ENCODE measurements at places on chromosomes 11 and 22. TPM values are rescaled to one million over a fixed set of nuclear protein-coding genes. Genes with fewer than 3 reads are reported as not detected.

DNA sequence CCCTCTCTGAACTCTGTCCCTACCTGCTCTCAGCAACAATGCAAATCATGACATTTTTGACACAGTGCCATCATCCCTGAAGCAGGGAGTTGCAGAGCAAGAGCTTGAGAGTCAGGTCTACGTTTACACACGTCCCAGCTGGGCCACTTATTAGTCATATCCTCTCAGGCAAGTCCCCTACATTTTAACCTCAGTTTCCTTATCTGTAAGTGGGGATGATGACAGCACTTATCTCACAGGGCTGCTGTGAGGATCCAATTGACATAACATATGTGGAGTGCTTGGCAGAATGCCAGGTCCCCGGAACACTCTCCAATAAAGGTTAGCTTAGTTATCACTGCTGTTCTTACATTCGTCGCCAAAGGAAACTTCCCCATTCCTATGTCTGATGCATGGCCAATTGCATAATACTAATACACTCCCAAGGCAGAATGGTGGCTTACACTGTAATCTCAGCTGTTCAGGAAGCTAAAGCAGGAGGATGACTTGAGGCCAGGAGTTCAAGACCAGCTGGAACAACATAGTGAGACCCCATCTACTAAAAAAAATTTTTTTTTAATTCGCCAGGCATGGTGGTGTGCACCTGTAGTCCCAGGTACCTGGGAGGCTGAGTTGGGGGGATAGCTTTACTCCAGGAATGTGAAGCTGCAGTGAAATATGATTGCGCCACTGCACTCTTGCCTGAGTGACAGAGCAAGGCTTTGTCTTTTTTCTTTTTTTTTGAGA, 16.6 kb downstream of the ASCC2 start:
- DNase-seq = peak; percentile 83

The USP2 gene
- total RNA-seq = 6.5 TPM

DNA sequence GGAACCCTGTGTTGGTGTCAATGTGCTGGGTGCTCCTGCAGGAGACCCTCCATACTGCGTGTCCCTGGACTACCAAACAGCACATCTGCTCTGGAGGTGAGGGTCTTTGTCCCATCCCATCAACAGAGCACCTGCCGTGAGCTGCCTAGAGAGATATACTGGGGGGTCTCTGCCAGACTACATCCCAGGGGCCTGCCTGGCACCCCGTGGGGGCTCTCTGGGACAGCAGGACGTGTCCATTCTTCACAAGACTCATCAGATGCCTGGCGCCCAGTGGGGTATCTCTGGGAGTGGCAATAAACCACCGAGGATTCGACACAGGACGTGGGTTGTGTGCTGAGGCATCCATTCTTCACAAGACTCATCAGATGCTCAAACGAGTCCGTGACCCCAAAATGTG, 42.7 kb downstream of the SHANK2 start:
- no peak for DNase-seq

The SLC22A6 gene
- total RNA-seq = not detected

DNA sequence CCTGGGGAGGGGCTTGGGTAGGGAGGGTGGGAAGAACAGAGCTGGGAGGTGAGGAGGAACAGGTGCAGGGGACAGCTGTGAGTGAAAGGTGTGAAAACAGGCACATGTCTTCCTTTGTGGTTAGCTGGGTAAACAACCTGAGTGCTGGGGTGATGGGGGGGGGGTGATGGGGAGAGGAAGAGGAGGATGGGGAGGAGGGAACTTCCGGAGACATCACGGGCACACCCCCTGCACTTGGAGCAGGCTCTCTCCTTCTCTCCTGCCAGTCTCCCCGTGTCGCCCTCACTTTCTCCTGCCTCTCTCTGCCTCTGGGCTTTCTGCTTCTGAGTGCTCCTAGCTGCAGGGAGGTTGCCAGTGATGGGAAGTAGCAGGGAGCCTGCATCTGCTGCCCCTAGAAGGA, 8.8 kb downstream of the CXCR5 start:
- no peak for DNase-seq

GRCh38 chr11:100460426-100460825, 226.7 kb upstream of the ARHGAP42 start:
- DNase-seq = no peak

The SPI1 gene
- total RNA-seq = 27.6 TPM

- DNase-seq = no peak
Observed at GRCh38 chr11:2529636-2530035, 84.8 kb downstream of the KCNQ1 start.

- no peak for DNase-seq
Observed at GRCh38 chr22:30514252-30514651, 8.8 kb upstream of the SEC14L4 start.

- DNase-seq = no peak
Observed at GRCh38 chr11:35393098-35393497, 26.3 kb downstream of the SLC1A2 start.

GRCh38 chr11:24171869-24172268, 325.0 kb upstream of the LUZP2 start:
- DNase-seq = no peak

- DNase-seq = no peak
Observed at GRCh38 chr11:46162700-46163099, 41.4 kb upstream of the PHF21A start.

DNA sequence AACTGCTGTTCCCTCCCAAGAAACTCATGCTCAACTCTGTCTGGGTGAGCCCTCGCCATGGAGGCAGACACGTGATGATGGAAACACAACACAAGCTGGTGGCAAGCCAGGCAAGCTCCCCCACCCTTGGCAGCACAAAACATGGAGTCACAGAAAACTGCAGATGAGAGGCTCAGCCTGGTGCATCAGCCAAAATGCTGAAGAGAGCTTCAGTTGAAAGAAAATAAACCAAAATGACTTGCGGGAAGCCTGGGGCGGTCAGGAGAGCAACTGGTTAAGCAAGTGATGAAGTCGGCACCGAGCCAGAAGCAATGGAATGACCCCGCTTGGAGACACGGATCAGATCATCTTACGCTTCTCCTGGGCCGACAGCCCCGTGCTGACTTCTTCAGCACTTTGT, 68.3 kb downstream of the C11orf58 start:
- DNase-seq = peak; percentile 76

- DNase-seq = no peak
Observed at GRCh38 chr22:43747877-43748276, 64.2 kb downstream of the EFCAB6 start.

DNA sequence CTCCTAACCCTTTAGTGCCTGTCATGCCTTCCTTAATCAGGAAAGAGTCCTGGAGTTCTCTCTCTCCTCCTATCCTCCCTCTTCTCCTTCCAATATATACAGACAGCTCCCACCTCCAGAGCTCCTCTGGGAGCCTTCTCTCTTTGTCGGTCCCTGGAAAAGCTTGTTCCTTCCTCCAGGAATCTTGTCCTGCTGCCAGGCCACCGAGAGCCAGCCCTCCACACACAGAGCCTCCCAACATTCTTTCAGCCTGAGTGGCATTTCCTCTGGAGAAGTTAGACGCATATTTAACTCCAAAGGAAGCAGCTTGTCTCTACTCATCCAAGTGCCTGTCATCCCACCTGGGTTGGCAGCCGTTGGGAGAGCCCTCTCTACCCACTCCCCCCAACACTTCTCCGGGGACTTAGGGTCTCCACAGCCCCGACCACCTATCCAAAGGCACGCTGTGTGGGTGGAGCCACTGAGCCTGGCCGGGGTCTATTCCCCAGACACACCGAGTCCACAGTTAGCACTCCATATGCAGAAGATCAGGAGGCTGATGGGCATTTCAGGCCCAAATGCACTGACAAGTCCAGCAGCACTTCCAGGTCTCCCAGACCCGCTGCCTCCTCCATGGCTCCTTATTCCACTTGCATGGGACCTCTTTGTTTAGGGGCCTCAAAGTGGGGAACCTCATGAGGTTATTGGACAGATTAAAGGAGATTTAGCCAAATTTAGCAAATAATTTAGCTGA, 31.1 kb downstream of the DKK3 start:
- peak; percentile 83 for DNase-seq

The ZNHIT2 gene
- total RNA-seq = 19.6 TPM

DNA sequence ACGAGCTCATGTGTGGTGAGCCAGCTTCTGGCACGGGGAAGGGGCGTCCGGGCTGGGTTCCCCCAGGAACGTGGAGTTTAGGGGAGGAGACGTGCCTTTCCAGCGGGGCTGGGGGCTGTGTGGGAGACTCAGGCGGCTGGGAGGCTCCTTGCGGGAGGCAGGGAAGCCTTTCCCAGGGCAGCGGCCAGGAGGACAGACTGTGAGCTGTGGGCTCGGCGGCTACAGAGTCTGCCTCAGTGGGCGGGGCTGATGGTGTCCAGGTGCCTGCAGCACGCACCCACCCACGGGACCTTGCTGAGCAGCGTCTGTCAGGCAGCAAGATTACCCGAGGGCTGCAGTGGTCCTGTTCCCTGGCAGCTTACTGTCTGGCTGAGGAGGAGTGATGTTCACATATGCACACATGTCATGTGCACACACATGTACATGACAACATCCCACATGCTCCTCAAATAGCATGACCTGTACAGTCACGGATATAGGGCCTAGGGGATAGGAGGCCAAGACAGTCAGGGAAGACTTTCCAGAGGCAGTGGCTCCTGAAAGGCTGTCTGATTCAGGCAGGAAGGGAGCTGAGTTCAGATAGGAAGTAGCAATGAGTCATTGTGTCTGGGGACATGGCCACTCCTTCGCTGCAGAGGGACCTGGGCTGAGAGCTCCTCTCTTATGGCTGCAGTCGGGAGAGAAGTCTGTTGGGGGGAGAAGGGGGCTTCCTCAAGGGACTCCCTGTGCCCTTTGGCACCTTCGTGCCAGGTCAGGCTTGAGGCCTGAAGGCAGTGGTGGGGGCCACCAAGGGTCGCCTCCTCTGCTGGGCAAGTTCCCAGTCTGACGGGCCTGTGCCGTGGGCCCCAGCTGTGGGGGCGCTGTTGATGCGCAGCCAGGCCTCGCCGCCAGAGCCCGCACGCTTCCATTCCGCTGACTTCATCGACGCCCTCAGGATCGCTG, 23.3 kb upstream of the PPP6R3 start:
- no peak for DNase-seq

- no peak for DNase-seq
Observed at GRCh38 chr22:44154436-44154942, 26.2 kb upstream of the PARVG start.

- no peak for DNase-seq
Observed at GRCh38 chr22:36760786-36761185, 15.1 kb downstream of the IFT27 start.
